ENCODE measurements at places on chromosomes 4 and X. TPM values are rescaled to one million over a fixed set of nuclear protein-coding genes. Genes with fewer than 3 reads are reported as not detected.

DNA sequence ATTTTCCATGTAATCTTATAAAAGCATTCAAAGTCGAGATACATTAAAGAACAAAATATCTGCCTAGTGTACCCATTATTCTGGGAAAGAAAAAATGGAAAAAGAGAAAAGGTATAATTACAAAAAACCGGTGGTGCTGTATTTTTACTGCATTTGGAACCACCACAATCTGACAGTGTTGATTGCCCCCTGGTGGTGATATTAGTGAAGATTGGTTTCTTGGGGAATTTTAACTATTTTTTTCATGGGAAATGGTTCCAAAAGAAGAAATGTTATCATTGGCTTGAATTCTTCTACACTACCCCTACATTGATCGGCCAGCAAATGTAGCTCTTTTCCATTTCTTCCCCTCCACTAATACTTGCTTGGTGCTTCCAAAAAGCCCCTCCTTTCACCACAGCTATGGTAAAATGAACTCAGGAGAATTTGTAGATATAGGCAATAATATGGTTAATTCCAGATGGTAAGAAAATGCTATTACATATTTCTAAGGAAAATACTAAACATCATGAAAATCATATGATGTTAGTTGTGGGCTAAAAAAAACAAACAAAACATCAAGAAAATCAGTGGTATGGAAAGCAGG is 50.0 kb downstream of the COX18 start:
- no peak for DNase-seq

DNA sequence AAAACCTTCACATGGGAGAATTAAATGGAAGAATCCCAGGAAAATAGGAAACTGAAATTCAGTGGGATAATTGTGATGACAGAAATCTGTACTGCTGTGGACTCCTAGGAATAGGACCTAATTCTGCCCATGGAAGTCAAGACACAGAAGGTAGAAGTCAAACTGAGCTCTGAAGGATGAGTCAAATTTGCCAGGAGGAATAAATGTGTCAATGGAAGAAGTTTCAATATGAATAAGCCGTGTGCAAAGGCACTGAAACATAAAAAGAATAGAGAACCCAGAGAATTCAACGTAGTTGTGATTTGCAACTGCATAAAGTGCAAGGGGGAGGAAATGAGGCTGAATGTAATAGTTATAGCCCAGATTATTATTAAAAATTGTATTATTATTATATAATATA is 11.6 kb downstream of the ENAM start:
- DNase-seq: no peak

DNA sequence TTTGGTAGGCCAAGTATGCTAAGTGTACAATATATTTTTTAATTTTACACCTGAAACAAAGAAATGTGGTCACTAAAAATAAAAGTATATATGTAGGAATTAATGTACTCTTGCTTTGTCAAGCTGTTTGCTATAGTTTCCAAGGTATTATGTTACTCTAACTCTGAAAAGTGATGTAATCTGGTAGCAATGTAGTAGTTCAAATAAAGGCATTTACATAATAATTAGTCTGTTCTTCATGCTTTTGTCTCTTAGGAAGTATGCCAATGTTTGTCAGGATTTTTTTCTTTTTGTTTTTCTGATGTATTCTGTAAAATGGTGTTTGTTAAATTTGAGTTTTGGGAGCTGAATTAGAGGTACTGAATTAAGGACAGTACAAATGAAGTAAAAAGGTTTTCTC is 89.5 kb downstream of the PLS3 start:
- no peak for DNase-seq

Gene RXFP1
- 11.3 TPM for total RNA-seq

Gene DACH2
- total RNA-seq: 8.6 TPM

All from uterus (tissue), 4 donors.